HCT116 (cell line): ENCODE measurements at places on chromosomes 12 and 14. TPM values are rescaled to one million over a fixed set of nuclear protein-coding genes. Genes with fewer than 3 reads are reported as not detected.
A peak's percentile ranks its signal among the peaks of the same experiment; 100 is the strongest.

- no peaks in the 10 kb centered on the region for H3K27me3 ChIP-seq
- no peaks in the 10 kb centered on the region for H3K36me3 ChIP-seq
- H3K27ac ChIP-seq = no peak overlapping the region
- no peaks in the 10 kb centered on the region for H3K4me1 ChIP-seq
These were observed 292.7 kb downstream of the LRFN5 start for GRCh38 chr14:41899416-41899815.

- peaks cover 7% of the 10 kb centered on the region for H3K4me1 ChIP-seq
- no peak for DNase-seq
- no peaks in the 10 kb centered on the region for H3K36me3 ChIP-seq
These were observed 52.0 kb upstream of the PPP2R5C start for GRCh38 chr14:101709533-101709881.

- H3K27ac ChIP-seq = no peak overlapping the region
- no peak overlapping the region for H3K4me3 ChIP-seq
- peaks cover 20% of the 10 kb centered on the region for H3K4me1 ChIP-seq
- DNase-seq = no peak
These were observed 3.6 kb downstream of the STX2 start for GRCh38 chr12:130835436-130835835.

- DNase-seq = no peak
- no peaks in the 10 kb centered on the region for H3K36me3 ChIP-seq
- H3K27me3 ChIP-seq = no peaks in the 10 kb centered on the region
- no peak overlapping the region for H3K27ac ChIP-seq
- no peaks in the 10 kb centered on the region for H3K4me1 ChIP-seq
These were observed 125.9 kb upstream of the NTF3 start for GRCh38 chr12:5305886-5306545.

GRCh38 chr12:94677778-94678177 is 27.4 kb upstream of the TMCC3 start:
- no peaks in the 10 kb centered on the region for H3K36me3 ChIP-seq
- H3K27me3 ChIP-seq = no peaks in the 10 kb centered on the region
- no peaks in the 10 kb centered on the region for H3K4me1 ChIP-seq
- no peak overlapping the region for H3K4me3 ChIP-seq
- H3K27ac ChIP-seq = no peak overlapping the region

DNA sequence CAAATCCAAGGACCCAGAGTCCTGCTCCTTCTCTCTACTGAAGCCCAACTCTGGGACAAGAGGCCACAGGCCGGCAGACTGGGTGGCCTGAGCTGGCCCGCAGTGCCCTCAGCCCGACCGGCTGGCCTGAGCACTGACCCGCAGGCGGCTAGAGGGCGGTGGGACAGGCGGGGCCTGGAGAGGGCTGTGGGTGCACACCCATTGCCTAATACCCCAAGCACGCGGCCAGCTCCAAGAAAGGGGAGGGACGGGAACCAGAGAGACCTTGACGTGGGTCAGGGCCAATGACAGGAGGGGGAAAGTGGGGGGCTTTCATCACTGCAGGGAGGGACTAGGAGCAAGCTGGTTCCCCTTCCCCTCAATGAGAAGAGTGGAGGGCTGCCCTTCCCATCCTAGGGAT is 2.0 kb upstream of the WNT10B start:
- no peak for DNase-seq
- H3K36me3 ChIP-seq = no peaks in the 10 kb centered on the region
- H3K4me3 ChIP-seq = no peak overlapping the region
- no peak overlapping the region; the same call in 1 of the 2 replicates for H3K27ac ChIP-seq

GRCh38 chr12:72790273-72790672 is 518.1 kb downstream of the TRHDE start:
- DNase-seq = no peak
- H3K4me1 ChIP-seq = no peaks in the 10 kb centered on the region
- no peaks in the 10 kb centered on the region for H3K36me3 ChIP-seq
- no peak overlapping the region for H3K4me3 ChIP-seq
- no peak overlapping the region for H3K27ac ChIP-seq

- no peak overlapping the region for H3K27ac ChIP-seq
- no peak overlapping the region for H3K4me3 ChIP-seq
- DNase-seq = no peak
- H3K4me1 ChIP-seq = no peaks in the 10 kb centered on the region
- no peaks in the 10 kb centered on the region for H3K36me3 ChIP-seq
- no peaks in the 10 kb centered on the region for H3K27me3 ChIP-seq
These were observed 91.3 kb upstream of the USP44 start for GRCh38 chr12:95642583-95642982.

DNA sequence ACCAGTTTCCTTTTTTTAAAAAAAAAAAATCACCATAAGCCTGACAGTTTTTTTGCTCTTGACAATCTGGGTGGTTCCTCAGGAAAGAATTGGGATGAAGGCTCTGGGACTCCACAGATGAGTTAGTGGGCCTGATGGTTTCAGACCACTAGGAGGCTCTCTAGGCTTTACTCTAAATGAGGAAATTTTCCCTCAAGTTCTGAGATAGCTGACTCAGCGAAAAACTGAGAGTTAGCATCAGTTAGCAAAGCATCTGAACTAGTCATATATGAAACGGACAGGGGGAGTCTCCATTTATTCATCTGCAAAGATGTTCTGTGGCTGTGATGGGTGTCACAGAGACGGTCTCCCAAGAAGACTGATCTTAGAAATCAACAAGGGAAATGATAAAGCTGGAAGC is 314.3 kb upstream of the OR4E1 start:
- H3K4me1 ChIP-seq = no peaks in the 10 kb centered on the region
- H3K27ac ChIP-seq = no peak overlapping the region
- H3K27me3 ChIP-seq = peaks cover 24% of the 10 kb centered on the region; the same call in 1 of the 2 replicates
- no peak overlapping the region for H3K4me3 ChIP-seq
- H3K36me3 ChIP-seq = no peaks in the 10 kb centered on the region

DNA sequence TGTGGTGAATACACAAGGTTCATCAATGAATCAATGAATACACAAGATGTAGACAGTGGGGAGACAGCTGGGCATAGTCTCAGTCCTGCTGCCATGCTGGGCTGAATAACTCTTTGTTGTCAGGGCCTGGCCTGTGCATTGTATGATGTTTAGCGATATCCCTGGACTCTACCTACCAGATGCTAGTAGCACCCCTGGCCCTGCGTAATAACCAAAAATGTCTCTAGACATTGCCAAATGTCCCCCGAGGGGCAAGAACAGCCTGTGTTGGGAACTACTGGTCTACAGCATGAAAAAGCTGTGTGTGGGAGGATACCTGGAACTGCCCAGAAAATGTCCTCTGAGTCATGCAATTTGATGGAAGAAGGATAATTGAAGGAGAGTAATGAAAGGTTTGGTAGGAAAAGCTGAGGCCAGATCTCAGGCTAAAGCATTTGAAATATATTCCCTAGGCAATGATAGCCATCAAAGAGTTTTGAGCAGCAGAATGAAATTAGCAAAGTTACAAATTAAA is 128.2 kb downstream of the TMEM30B start:
- no peak overlapping the region for H3K4me3 ChIP-seq
- peaks cover 13% of the 10 kb centered on the region for H3K4me1 ChIP-seq
- no peaks in the 10 kb centered on the region for H3K27me3 ChIP-seq

DNA sequence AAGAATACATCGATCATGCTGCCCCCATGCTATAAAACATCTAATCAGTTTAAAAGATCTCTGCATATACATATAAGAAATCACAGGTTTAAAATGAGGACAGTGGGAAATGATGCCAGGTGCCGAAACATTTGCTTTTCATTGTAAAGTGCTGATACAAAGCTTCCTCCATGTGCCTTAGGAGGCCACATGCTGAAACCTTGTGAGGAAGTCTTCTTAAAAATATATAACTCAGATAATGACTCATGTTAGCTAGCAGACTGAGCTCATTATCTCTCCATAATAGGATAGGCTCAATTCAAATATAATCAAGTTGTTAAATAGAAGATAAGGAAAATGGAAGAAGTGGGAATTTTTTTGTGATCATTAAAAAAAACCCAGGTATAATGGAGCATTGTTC is 65.9 kb downstream of the RFX4 start:
- H3K27ac ChIP-seq = no peak overlapping the region
- no peak overlapping the region for H3K4me3 ChIP-seq
- H3K4me1 ChIP-seq = no peaks in the 10 kb centered on the region
- DNase-seq = no peak
- H3K36me3 ChIP-seq = no peaks in the 10 kb centered on the region

DNA sequence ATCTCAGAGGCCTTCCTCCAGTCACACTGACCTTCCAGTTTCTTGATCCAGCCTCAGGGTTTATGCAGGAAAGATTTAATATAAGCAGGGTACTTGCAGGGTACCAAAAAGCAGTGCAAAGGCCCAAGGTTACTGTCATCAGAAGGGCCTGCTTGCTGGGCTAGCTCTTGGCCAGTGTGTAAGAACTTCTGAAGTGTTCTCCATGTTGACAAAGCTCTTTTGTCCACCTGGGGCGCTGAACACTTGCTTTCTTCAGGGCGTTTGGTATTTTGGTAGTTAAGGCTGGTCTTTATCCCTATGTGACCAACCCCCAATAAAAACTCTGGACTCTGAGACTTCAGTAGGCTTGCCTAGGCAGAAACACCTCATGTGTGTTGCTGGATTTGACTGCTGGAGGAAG is 69.7 kb downstream of the ZC3H14 start:
- H3K27me3 ChIP-seq = no peaks in the 10 kb centered on the region
- no peaks in the 10 kb centered on the region for H3K36me3 ChIP-seq
- no peak overlapping the region for H3K27ac ChIP-seq
- no peak for DNase-seq

DNA sequence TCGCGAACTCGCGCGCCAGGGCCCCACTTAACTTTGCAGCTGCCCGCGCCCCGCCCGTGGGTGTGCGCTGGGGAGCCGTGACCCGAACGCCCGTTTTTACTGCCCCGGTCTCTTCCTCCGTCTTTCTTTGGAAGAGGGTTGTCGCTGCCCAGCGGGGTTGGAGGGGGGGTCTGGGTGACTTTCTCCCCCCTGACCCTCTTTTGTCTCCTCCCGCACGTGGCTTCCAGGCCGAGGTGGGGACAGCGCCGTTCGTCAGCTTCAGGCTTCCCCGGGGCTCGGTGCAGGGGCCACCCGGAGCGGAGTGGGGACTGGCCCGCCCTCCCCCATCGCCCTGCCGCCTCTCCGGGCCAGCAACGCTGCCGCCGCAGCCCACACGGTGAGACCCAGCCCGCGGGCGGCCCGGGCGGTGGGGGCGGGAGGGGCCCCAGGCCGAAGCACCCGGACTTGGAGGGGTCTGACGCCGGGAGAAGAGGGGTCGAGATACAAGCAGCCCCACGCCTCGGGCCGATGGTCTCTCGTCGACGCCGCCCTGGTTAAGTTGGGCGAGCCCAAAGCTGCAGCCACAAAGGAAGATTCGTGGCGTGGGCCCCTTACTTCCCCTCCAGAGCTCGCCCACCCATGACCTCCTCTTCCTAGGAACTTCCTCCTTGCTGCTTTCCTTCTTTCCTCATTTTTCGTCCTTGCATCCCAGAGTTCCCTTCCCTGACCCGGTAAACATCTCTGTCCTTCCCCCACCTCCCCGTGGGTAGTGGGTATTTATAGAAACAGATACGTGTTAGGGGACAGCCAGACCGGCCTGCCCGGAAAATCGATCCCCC is 1.2 kb downstream of the DYRK2 start:
- H3K4me3 ChIP-seq = peak overlapping the region; percentile 80
- peak overlapping the region; percentile 79 for H3K27ac ChIP-seq
- peaks cover 30% of the 10 kb centered on the region for H3K4me1 ChIP-seq

DNA sequence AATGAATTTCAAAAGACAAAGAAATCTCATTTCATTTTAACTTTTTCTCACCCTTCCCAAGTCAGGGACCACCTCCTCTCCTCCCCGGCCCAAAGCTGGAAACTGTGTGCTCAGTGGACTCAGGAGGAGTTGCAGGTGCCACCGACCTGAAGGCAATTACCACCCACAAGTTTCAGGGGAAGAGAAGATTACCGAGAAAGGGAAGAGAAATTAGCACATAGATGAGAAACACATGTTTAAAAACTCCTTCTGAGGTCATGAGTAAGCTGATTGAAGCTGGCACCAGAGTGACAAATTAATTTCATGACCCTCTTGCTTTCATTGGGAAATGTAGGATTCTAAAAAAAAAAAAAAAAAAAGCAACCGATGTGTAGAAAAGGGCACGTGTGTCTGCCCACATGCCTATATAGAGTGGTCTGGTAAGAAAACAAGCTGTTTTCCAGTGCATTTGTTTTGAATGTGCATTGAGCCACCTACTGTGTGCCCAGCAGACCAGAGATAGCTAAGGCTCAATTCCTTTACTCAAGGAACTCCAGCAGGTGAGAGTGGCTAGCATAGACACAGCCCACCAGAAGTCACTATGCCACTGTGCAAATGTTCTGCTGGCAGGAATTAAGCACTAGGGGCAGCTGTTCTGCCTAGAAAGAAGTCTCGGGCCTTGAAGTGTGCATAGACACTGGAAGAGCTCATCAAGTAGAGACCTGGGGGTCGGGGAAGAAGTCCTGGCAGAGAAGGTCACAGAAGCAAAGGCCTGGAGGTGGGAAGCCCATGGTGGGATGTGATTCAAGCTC is 30.5 kb downstream of the DPF3 start:
- H3K27me3 ChIP-seq = peaks cover 19% of the 10 kb centered on the region; the same call in 1 of the 2 replicates
- H3K4me1 ChIP-seq = no peaks in the 10 kb centered on the region

The IL22 gene
- not detected for total RNA-seq

The CAPS2 gene
- total RNA-seq = 18.3 TPM

The NTS gene
- not detected for total RNA-seq

The KLRK1 gene
- 2.3 TPM for total RNA-seq

The PALS1 gene
- total RNA-seq = 18.0 TPM

The KRT78 gene
- total RNA-seq = not detected

The KLRD1 gene
- 0.27 TPM for total RNA-seq
